Psoas muscle (tissue), 8 donors: ENCODE measurements at places on chromosomes 13 and 19. TPM values are rescaled to one million over a fixed set of nuclear protein-coding genes. Genes with fewer than 3 reads are reported as not detected.

The ZNF66 gene
- 0.31 TPM for polyA plus RNA-seq

The RAB3A gene
- polyA plus RNA-seq, result 0.81 TPM

The RXFP2 gene
- 0.66 TPM for polyA plus RNA-seq

The TDRD12 gene
- polyA plus RNA-seq, result 0.14 TPM
